Naive thymus-derived CD8-positive, alpha-beta T cell (primary cell): ENCODE measurements at places on chromosomes 12 and 14.

- DNase-seq, result no peak
These were observed 53.1 kb downstream of the PRIMA1 start for GRCh38 chr14:93735206-93735605.

DNA sequence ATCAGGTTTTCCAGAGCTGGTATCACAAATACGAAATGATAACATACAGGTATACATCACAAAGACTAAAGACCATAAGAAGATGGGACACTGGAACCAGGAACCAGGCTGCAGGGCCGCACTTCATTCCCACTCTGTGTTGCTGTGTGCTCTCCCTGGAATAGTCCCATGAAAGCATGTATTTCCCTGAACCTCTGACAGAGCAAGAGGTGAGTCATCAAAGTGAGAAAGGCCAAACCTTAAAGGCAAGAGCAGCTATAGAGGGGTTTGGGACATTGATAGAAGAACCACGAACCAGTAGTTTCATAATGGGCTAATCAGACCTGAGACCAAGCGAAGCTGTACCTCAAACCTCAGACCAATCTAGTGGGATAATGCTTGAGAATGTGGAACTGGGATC lies 283.0 kb upstream of the PRKD1 start:
- DNase-seq, result no peak

- no peak for DNase-seq
These were observed 490.7 kb downstream of the EGLN3 start for GRCh38 chr14:33460164-33460563.

DNA sequence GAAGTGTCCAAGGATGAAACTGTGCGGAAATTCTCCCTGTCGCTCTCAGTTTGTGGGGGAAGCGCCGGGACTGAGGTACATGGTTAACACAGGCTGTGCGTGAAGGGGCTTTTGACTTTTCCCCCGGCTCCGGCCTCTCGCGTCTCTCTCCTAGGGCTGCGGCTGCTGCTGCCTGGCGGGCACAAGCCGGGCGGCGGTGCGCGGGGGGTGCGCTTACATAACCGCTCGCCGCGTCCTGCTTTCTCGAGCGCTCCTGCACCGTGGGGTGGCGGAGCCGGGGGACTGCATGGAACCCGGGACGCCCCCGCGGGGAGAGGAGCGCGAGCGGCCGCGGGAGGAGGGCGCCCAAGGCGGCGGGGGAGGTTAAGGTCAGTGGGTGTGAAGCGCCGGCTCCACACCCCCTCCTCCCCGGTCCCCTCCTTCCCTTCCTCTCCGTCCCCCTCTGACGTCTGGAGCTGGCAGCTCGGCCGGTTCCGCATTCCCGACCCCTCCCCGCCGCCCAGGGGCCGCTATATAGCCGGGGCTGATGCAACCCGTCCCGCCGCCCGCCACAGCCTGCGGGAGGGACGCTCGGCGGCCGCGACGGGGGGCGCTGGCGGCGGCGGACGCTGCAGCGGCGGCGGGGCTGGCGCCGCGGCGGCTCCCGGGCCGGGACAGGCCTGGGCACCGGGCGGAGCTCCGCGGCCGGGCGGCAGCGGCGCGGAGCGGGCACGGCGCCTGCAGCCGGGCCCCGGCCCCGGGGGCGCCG lies at the start of gene JDP2:
Gene JDP2, plus strand, starts transcription at position 541 of the 748 bp plus-strand sequence. CDS start 9,899 bp downstream, outside the sequence.
- peak; percentile 69 for DNase-seq

DNA sequence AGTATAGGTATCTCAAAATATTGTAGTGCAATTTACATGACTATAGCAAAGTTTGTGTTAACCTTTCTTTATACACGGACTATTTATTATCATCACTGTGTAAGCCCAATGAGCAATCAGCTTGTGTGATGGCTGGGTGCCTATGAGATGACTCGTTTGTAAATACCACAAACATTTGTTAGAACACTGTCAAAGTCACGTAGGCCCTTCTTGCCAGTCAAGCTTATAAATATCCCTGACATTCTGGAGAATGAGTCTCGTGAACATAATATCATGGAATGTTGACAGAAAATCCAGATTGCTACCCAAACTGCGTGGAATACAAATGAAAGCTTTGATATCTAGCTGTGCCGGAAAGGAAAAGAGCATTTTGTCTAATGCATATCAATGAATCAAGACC lies 648.3 kb upstream of the MDGA2 start:
- DNase-seq, result no peak

DNA sequence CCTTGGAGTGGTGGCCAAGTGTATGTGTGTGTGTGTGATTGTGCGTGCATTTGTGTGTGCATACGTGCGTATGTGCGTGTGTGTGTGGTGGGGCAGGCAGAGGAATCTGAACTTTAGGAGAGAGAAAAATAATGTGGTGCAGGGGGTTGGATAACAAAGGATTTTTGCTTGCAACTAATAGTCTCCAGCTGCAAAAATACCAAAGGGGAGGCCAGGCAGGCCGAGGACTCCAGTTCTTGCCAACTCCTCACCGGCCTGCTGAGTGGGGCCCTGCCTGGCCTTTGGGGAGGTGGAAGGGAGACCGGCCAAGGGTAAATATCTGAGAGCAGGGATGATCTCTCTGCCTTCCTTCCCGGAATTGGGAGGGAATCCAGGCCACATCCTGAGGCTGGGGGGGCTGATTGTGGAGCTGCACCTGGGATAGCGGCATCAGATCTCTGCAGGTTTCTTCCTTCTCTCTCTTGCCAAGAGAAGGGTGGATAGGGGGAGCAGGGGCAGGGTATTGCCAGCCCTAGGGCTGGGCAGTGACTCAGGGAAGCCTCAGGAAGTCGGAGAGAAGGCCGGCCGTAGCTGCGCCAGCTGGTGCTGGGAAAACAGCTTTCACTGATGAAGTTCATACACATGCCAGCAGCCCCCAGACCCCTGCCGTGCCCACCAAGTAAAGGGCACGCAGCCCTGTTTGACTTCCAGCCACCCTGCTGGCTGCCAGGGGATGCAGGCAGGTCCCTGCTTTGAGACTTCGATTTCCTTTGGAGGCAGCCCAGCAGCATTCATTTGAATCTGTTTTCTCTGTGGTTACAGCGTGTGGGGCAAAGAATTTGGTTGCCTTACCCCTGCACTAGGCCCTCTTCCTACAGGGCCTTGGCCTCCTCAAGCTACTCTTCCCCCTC lies 4.6 kb upstream of the LRP1-AS start:
- no peak for DNase-seq

GRCh38 chr12:85580562-85581168 lies 255.5 kb downstream of the RASSF9 start:
- DNase-seq, result no peak

DNA sequence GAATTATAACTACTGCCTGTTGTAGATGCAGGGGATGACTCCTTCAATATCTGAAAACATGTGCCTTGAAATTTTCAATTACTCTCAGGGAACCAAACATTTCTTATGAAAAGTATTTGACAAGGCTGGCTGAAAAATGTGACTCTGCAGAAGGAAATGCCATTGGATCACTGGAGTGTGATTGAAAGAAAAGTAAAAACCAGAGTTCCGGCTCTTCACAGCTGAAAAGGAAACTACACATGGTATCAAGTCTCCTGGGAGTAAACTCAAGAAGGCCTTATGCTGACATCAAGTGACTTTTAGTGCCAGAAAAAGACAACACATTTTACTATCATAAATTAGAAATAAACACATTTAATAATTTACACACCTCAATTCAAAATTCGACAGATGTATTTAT lies 693.0 kb downstream of the LRFN5 start:
- DNase-seq, result no peak

DNA sequence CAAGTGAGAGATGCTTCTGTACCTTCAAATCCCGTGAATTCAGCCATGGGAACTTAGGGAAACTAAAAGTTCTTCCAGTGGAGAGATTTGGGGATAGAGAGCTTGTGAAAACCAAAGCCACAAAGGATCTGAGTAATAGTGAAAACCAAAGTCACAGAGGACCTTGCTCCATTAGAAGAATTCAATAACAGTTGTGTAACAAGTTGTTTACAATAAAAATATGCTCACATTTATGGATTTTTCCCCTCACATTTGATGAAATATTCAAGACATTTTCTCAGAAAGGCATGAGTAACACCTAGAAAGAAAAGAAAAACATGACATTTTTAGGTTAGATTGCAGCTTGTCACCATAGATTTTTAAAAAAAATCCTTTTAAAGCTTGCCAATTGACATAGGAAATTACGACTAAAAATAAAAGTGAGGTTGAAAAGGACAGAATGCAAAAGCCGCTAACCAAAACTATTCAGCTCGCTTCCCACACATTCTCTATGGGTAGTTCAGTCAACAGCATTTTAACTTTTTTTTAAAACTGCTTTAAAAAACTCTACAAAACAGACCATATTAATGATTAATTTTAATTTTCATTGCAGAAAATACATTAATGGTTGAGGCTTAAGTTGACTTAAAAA lies 113.2 kb downstream of the CAND1 start:
- no peak for DNase-seq

DNA sequence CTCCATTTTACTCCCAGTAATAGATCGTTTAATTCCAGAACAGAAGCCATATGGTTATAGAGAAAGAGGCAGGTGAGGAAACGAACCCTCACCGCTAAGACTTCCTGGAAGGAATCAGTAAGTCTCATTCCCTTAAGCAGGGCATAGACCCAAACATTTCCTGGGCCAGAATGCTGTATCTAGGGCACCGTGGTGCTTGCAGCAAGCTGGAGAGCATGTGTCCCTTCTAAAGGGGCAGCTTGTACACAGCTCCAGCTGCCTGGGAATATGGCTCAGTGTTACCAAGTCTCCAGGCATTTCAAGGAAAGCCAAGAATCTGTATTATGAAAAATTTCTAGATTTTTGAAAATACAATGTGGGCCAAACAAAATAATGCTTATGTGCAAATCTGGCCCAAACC lies 73.4 kb downstream of the PPM1H start:
- DNase-seq, result no peak

GRCh38 chr12:104057771-104058197 lies 6.5 kb upstream of the HCFC2 start:
- DNase-seq, result peak; percentile 9

DNA sequence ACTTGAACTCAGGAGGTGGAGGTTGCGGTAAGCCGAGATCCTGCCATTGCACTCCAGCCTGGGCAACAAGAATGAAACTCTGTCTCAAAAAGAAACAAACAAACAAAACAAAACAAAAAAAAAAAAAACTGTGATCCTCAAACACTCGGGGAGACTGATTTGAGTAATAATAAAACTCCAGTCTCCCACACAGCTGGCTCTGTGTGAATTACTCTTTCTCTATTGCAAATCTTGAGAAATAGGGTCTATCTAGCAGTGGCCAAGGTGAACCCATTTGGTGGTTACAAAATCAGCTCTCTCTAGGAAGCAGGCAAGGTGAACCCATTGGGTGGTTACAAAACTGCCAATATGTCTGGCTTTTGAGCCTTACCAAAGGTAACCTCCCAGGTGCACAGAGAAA lies 6.0 kb upstream of the ACOT6 start:
- DNase-seq, result no peak

DNA sequence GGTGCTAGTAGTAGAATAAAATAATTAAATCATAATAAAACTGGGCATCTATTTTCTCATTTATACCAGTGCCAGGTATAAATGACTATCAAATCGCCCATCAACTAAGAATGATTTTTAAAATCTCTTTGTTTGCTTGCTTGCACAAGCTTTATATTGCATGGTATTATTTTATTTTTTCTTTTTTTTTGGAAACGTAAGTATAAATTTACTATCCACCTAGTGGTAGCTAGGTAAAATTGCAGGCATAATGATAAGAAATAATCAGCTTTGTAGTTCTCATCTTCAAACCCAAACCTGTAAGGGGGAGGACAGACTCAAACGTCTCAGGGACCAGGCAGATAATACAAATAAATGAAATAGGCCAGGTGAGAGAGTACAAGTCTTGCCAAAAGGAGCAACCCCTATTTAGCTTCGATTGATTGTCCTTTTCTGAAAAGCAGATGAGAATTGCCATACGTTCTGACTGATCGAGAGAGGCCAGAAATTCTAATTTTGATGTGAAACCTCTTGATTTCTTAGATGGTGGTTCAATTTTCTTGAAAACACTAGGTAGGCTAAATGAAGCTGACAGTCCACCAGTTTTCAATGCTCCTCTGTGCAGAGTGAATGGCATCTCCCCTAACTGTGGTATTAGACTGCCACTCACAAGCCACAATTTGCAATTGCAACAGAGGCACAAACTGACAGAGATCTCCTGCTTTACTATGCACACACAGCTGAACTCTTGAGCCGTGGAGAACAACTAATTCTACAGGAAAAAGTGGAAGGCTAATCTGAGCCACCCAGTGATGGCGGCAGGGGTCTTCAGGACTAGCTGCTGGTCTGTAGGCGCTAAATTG lies 189.3 kb downstream of the DACT1 start:
- no peak for DNase-seq

DNA sequence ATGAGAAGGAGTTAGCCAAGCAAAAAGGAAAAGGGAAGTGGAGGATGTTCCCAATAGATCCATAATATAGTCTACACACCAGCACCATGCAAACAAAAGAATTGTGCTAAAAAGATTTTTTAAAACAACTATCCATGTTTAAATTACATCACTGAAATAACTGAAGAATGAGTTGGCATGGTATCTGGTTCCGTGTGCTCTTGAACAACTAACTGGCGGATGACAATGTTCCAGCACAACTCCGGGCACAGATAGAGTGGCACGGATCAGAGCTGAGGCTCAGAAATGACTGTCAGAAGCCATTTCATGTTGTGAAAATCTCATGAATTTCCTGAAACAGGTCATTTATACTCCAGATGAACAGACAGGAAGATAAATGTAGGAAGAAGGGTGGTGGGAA lies 153.1 kb downstream of the HMGA2 start:
- no peak for DNase-seq

DNA sequence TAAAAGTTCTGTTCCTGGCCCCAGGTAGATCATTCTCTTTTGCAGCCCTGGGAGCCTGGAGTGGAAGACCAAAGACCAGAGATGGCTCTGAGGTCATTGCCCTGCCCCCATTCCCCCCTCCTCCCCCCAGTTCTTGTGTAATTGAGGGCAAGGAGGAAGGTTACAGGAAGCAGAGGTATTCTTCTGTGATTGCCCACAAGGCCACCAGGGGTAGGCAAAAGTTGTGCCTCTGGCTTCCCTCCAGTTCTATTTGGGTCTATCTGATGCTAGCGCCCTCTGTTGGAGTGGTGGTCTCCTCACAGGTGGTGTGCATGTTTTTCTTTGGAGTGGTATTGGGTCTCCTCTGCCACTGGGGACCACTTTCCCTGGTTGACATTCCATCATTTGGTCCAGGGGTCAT lies 41.2 kb upstream of the CRY1 start:
- peak; percentile 36 for DNase-seq

DNA sequence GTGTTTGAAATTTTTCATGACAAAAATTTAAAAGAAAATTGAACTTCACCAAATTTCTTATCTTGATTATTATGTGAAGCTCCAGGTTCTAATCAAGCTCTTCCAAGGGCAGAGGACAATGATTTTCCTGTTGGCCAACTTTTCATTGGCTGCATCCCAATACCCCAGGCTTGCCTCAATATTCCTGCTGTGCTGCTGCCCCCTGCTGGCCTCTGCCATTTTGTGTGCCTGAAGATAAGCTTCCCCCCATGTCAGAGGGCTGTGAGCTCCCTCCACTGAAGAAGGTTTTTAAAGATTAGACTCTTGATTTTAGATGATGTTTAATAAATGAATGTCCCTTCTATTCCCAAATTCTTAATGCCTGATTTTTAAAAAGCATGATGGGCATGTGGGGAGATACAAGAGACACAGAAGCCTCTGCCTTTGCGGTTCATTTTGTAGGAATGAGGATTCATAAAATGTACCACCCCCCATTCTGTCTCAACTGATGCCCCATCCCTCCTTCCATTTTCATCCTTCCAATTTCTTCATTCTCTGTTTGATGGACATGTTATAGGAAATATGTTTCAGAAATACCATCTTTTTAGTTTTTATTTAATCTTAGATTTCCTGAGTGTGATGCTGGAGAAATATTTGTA lies 76.7 kb upstream of the RGS6 start:
- DNase-seq, result no peak
